SHP77 treated with DMSO at 0.1 percent for 48 hours (cell line): ENCODE measurements at places on chromosomes 4 and X.

DNA sequence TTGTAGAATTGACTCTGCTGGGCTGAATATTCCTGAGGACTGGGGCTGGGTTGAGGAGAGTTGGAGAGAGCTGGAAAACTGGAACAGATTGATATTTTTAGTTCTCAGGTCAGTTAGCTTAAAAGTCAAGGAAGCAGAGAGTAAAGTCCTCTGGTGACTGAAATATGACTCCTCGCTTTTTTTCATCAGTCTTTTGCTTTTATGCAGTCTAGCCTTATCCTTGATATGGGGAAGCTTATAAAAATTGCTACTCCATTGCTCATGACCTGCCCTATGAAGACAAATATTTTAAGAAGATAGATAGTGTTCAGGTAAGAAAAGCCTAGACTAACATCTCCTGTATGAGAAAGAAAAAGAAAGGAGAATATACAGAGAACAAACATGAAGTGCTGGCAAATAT, 152.7 kb downstream of the C4orf33 start:
- DNase-seq = no peak

- no peak for DNase-seq
Measured at GRCh38 chr4:5552451-5552850, 155.9 kb downstream of the EVC2 start.

DNA sequence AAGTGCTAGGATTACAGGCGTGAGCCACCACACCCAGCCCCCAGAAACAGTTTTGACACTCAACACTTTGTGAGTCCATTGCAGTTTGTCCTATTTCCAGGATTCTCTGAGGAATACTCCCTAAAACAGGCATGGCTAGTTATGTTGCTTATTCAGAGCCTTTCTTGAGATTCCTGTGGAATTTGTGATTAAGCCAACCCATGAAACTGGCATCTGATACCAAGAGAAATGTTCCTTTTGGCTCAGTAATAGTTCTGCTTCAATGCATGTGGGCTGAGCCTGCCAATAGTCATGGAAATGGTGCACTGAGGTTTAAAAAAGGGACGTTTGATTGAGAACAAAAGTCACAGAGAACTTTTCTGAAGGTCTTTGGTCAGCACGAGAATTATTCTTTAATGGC, 241.7 kb downstream of the PPP1R2C start:
- no peak for DNase-seq

GRCh38 chr4:171648926-171649325, 164.3 kb upstream of the GALNTL6 start:
- no peak for DNase-seq

GRCh38 chrX:36443007-36443406, 523.5 kb downstream of the CFAP47 start:
- no peak for DNase-seq

GRCh38 chr4:123783151-123783790, 386.7 kb downstream of the SPRY1 start:
- DNase-seq = no peak

GRCh38 chr4:137452799-137453198, 79.5 kb downstream of the PCDH18 start:
- DNase-seq = no peak

DNA sequence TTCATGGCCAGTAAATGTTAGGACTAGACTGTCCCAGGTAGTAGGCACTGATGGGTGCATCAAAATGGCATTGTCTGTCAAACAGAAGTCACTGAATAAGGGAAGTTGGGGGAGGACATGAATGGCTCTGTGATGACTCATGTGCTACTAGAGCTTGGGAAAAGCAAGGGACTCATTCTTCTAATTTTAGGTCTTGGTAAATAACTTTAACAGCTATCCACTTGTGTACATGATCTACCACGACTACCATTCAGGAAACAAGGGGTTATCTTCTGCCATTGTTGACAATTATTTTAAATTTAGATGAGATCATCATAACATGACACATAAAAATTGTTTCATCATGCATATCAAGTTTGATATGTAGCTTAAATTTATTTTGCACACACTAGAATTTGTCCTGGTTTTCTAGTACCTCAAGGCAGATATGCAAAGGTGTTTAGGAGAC, 6.3 kb downstream of the AREG start:
- DNase-seq = no peak

DNA sequence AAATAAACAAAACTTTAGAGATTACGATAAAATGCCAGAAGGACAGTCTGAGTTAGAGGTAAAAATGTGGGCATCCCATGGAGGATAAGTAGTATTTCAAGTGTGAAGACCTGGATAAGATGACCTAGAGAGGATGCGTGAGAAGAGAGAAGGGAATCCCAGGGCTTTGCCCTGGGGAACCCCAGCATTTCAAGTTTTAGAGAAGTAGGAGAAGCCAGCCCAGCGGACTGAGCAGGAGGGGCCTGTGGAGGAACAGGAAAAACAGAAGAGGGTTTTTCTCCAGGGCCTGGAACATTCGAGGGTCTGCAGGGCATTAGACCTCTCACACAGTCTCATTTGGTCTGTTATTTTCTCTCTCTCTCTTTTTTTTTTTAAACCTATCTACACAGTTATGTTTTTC, 2.9 kb upstream of the CFP start:
- DNase-seq = no peak

GRCh38 chr4:116055857-116056827, 942.7 kb upstream of the NDST4 start:
- peak; percentile 10 for DNase-seq

GRCh38 chr4:6308899-6309643, 39.4 kb downstream of the WFS1 start:
- no peak for DNase-seq

- no peak for DNase-seq
Measured at GRCh38 chr4:123380728-123381716, 15.6 kb upstream of the SPRY1 start.

GRCh38 chr4:158859661-158860060, 90.8 kb downstream of the FNIP2 start:
- no peak for DNase-seq

- no peak for DNase-seq
Measured at GRCh38 chr4:172125443-172125842, 312.2 kb downstream of the GALNTL6 start.

GRCh38 chr4:36269101-36269500, 12.3 kb upstream of the DTHD1 start:
- DNase-seq = no peak

- no peak for DNase-seq
Measured at GRCh38 chr4:135412213-135412612, 1210.6 kb upstream of the PABPC4L start.

DNA sequence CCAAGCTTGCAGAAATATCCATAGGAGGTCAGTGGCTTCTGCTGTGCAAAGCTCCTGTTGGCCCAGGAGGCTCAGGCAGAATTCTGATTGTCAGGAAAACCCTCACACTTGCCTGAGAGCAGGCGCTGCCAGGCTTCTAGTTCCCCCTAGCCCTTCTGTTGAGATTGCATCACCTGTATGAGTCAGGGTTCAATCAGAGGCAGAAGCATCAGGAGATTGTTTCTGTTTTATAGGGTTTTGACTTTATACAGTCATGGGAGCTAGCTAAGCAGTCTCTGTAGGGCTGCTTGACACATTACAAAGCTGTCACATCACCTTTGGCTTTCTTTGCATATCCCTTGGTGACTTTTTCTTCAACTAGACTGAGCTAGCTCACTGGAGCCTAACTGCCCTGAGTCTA, 27.8 kb downstream of the DIPK2B start:
- no peak for DNase-seq

DNA sequence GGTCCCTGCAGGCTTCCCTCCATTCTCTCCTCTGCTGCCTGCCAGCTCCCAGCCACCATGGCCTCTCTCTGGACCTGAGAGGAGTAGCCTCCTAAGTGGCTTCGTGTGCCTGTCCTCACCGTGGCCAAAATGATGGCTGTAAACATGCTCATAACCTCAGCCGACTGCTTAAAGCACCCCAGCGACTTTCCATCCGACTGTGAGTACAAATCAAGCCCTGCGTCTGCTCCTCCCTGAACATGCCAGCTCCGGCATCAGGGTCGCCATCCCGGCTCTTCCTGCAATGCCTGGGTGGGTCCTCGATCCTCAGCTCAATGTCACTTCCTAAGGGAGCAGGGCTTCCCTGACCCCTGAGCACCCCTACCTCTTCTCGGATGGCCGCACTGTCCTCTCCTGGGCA, 3.3 kb upstream of the SORCS2 start:
- no peak for DNase-seq

- DNase-seq = no peak
Measured at GRCh38 chr4:8248091-8248490, 21.5 kb upstream of the HTRA3 start.

- DNase-seq = no peak
Measured at GRCh38 chrX:125204681-125205132, 115.0 kb upstream of the TEX13C start.

DNA sequence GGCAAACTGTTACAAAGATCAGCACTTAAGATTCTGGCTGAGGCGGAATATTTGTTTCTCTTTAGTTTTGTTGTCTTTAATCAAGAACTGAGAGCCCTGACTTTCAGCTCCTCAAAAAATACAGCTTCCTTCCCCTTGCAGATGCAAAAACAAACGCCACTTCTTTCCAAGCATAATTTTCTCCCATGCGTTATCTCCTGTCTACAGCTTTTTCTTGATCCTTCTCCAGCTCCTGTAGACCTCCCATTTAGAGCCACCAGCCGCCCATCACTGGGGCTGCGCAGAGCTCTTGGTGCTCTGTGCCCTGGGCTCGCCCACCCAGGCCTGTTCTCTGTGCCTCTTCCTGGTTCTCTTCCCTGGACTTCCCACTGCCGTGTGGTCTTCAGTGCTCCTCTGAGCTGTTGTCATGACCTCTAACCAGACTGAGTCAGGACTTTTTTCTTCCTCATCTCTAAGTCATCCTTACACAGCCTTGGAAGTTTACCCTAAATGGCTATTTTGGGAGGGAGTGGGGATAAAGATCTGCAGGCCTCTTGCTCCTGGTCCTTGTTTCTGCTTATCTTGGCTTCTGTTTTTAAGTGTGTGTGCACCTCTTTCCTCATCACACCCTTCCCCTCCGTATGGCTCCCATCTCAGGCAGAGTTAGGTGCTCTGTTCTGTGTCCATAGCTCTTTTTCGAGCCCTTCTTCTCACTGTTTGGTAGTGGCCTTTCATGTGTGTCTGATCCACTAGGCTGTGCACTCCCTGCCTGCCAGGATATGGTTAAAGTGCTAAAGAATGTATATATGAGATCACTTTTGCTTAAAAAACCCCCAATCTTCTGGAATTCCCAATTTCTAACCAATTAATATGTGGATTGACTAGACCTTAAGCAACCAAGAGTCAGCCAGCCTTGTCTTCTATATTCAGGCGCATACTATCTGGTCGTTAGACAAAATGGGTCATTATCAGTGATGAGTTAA, 122.5 kb downstream of the PTTG2 start:
- no peak for DNase-seq

GRCh38 chr4:103410386-103410785, 212.2 kb upstream of the CENPE start:
- no peak for DNase-seq

DNA sequence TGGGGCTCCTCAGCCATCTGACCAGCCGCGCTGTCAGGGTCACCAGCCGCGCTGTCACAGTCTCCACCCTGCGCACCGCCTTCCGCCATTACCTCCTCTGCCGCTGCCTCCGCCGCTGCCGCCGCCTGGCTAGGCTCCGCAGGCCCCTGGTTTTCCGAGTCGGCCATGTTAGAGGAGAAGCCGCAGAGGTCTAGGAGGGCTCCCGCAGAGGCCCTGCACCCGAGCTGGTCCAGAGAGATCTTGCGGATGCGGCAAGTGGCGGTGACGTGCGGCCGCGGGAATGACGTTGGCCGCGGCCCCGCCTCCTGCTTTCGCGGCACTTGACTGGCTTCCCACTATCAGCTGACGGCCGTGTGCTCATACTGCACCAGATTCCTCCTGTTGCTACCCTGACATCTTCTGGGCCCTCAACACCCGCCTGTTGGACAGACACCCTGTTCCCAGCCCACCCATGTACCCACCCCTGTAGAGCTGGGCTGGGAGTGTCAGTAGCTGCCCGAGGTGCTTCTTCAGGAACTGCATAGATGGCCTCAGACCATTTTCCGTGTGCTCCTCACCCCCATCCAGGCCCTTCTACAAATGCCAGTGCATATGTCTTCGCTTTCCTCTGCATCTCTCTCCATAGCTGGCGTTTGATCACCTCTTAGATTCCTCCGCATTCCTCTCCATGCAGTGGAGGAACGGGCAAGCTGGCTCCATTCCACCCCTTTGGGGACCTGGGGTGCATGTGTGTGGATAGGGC, at the start of gene NAP1L5:
Gene NAP1L5 (minus strand): TSS at position 242 of the 742 bp plus-strand sequence. CDS start 75 bp downstream, at position 167.
- DNase-seq = no peak

- DNase-seq = no peak
Measured at GRCh38 chr4:173195109-173195508, 26.5 kb downstream of the GALNT7 start.

DNA sequence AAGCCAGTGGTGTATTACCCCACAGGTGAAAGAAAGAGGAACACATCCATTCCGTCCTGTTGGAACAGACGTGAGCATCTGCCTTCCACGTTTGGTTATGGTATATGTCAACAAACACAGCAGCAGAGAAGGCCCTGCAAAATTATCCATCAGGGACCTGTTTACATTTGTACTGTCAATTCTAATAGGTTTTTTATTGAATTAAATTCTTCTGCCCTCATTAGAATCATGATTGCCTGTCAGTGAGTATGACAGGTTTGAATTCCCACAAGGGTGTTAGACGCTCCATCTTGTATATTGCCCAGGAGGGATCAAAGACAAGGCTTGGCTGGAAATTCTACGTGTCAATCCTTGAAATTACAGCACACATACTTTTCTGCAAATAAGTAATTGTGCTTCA, 339.9 kb upstream of the NOCT start:
- DNase-seq = no peak

- DNase-seq = no peak
Measured at GRCh38 chrX:40056420-40056819, 41.3 kb downstream of the BCOR start.

- no peak for DNase-seq
Measured at GRCh38 chr4:6576512-6576911, 1.5 kb downstream of the MAN2B2 start.

GRCh38 chrX:12843061-12843667, 23.7 kb upstream of the TLR7 start:
- no peak for DNase-seq

DNA sequence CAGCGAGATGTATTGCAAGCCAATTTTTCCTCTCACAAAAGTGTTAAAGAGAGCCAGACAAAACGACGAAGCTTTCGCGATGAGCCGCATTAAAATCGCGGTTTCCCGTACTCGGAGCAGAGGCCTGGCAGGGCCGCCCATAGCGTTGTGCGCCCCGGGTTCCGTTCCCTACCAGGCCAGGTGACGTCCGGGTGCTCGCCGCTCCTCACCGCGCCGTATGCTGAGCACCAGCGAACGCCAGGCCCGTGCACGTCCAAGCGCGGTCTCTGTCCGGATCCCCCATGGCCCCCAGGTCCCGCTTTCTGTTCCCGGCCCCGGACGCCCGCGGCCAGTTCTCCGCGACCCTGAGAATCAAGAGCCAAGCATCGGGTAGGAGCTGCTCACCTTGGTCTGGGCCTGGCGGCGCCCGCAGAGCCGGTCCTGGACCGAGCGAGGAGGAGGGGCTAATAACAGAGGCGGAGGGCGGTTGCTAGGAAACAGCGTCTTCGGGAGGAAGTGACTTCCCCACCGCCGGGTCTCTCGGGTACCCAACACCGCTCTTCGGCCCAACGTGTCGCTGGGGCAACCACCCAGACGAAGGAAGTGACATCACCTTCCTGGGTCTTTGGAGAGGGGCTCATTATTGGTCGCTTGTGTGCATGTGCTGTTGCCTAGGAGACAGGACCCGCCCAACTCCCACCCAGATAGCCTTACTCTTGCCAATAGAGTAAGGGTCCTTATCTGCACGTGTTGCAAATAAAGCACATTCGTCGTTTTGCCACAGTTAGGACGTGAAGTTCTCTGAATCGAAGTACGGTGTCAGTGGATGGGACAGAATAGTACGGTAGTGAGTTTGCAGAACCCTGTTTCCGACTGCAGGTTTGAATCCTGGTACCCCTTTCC, at the start of gene MAP9:
Gene MAP9 (minus strand): TSS at position 579 of the 882 bp plus-strand sequence. CDS start 1,115 bp downstream, outside the sequence.
- DNase-seq = peak; percentile 85
